ENCODE measurements at places on chromosomes 12 and 14. TPM values are rescaled to one million over a fixed set of nuclear protein-coding genes. Genes with fewer than 3 reads are reported as not detected.

The CDKN3 gene
- 86.8 TPM for polyA plus RNA-seq

The OAS2 gene
- polyA plus RNA-seq: 0.10 TPM

GRCh38 chr12:22702690-22703089 lies 77.7 kb downstream of the ETNK1 start:
- no peak for DNase-seq

DNA sequence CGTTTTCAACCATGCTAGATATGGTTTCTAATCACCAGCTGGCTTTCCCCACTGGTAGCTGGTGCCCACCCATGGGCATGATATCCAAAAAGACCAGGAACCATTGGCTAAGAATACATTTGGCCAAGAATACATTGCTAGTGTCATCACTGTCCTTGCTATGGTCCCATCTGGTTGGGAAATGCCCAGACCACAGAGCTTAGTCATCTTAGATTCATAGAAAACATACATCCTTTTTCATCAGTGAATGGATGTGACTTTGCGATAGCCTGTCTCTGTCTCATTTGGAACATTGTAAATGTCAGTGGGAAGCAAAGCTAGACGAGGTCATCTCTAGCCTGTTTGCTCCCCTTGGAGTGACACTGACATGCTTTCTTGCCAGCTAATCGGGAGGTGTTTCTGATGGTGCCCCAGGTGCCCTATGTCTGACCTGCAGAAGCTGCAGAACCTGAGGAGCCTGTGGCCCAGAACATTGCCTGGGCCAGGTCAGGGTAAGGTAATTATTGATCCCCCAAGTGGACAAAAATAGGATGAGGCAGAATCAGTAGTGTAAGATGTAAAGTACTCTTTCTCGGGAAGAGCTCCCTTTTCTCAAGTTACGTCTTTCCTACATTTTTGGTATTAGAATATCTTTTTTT lies 194.8 kb downstream of the SLC41A2 start:
- no peak for DNase-seq

- peak; percentile 74 for DNase-seq
Observed at GRCh38 chr12:110934093-110934852, 13.9 kb upstream of the MYL2 start.

- DNase-seq: no peak
Observed at GRCh38 chr12:108694812-108695278, 36.5 kb downstream of the CORO1C start.

Measured in GM23338 (cell line).